ENCODE measurements at places on chromosomes 2 and 18.

DNA sequence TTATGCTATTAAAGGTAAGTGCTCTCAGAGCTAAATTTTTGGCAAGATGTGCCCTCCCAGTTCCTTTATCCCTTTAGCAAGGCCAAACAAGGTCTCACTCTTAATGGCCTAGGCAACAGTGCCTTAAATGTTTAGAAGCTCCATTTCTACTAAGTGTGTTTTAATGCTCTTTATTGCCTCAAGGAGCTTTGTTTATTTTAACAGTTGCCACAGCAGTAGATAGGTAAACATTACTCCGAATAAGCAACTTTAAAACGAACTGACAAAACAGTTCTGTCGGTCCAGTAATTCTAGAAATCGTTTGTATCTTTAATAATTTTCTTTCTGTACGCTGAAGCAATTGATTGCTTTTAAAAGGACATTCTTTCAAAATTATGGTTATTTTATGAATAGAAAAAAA, 74.5 kb downstream of the PIEZO2 start:
- no peak for DNase-seq

DNA sequence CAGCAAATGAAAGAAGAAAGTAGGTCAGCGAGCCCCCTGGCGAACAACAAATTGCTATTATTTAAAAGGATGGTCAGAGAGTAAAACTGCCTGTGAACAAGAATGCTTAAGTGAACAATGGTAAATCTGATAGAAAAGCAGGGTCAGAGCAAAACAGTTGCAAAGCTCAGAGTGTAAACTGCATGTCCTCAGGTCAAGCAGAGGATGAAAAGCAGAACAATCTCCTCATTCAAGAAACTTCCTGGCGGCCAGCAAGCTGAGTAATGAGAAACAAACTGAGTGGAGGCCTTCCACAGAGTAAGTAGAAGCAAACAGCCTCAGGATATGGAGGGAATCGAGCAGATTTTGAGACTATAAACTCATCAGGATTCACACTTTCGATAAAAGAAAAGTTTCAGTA, 117.9 kb downstream of the PPP1R1C start:
- DNase-seq = no peak

DNA sequence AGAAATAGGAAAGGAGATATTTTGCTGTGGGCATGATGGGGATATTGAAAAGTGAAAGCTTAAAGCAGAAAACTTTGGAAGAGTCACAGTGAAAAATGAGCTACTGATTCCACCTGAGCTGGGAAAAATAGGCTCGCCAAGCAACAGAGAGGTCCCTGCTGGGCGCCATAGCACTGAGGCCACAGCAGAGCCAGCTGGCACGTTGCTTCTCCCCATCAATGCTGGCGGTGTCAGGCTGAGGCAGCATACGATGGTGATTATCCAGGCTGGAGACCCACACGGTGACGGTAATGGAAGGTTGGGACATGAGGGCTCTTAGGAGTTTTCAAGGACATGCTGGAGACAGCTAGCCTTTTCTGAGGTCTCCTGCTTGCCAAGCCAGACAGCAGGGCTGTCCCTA, 25.8 kb upstream of the DTNB start:
- DNase-seq = no peak

- peak; percentile 92 for DNase-seq
Measured at GRCh38 chr2:164657129-164657528, 35.8 kb upstream of the GRB14 start.

GRCh38 chr2:202790676-202791075, 80.9 kb downstream of the ICA1L start:
- no peak for DNase-seq

Data from kidney glomerular epithelial cell (primary cell).